ENCODE measurements at places on chromosomes 1 and 21. TPM values are rescaled to one million over a fixed set of nuclear protein-coding genes. Genes with fewer than 3 reads are reported as not detected.

The PRKAA2 gene
- total RNA-seq: 3.2 TPM

DNA sequence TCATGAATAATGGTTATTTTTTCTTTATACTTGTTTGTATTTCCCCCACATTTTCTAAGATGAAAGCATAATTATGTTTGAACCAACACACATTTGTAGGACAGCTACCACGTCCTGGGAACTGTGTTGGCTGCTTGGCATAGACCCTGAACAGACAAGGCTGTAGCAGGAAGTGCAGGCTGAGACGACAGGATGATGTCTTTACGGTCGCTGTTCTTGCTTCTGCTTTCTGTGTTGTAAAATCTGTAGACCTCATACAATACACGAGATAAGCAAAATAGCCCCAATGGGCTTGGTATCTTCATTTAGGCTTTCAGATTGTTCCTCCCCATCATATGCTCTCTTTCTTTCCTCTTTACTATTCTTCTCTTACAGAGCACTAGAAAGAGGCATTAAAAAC, 23.3 kb upstream of the OTUD3 start:
- H3K4me3 ChIP-seq: no peak overlapping the region
- H3K4me1 ChIP-seq: no peaks in the 10 kb centered on the region
- no peaks in the 10 kb centered on the region for H3K36me3 ChIP-seq
- no peak overlapping the region for H3K27ac ChIP-seq
- no peaks in the 10 kb centered on the region for H3K27me3 ChIP-seq
- DNase-seq: no peak

- H3K27me3 ChIP-seq: no peaks in the 10 kb centered on the region
- DNase-seq: peak; percentile 83
- H3K36me3 ChIP-seq: no peaks in the 10 kb centered on the region
- no peaks in the 10 kb centered on the region for H3K4me1 ChIP-seq
These were observed 116.6 kb upstream of the HIVEP3 start for GRCh38 chr1:42035205-42035829.

DNA sequence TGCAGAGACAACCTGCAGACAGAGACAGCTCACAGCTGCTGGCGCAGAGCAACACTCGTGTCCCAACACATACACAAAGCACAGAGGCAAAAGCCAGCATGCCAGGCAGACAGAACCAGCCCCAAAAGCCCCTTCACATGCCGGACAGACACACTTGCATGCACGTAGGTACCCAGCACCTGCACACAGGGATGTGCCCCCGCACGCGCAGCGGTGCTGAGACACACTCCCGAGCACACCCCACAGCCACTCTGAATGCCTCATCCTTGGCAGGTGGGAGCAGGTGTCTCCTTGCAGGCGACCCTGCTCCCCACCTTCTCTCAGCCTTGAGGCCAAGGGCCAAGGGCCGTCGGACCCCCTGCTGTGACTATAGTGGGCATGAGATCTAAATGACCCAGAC, 41.2 kb upstream of the ZC3H12A start:
- no peak overlapping the region for H3K27ac ChIP-seq
- no peaks in the 10 kb centered on the region for H3K4me1 ChIP-seq
- DNase-seq: no peak
- no peak overlapping the region for H3K4me3 ChIP-seq

The S100A14 gene
- 13.3 TPM for total RNA-seq

GRCh38 chr1:197526736-197527371, 248.4 kb downstream of the DENND1B start:
- H3K27me3 ChIP-seq: no peaks in the 10 kb centered on the region
- no peak overlapping the region for H3K4me3 ChIP-seq
- H3K36me3 ChIP-seq: no peaks in the 10 kb centered on the region

DNA sequence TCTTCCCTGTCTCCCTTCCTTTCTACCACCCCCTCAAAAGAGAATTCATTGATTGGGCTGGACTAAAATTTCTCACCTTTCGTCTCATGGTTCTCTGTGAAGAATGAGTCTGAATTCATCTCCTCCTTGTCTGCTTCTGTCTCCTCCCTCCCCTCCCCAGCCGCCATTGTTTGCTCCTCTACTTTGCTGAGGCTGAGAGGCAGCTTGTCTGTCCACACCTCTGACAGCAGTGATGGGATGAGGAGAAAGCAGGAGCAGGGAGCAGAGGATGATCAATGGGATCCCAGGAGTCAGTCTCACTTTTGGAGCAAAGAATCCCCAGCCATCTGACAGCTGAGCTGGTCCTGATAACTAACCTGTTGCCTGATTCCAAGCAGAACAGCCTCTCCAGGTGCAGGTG, 2.5 kb downstream of the ILDR2 start:
- H3K4me1 ChIP-seq: no peaks in the 10 kb centered on the region
- H3K27ac ChIP-seq: no peak overlapping the region
- no peaks in the 10 kb centered on the region for H3K27me3 ChIP-seq
- H3K4me3 ChIP-seq: no peak overlapping the region
- no peaks in the 10 kb centered on the region for H3K36me3 ChIP-seq

DNA sequence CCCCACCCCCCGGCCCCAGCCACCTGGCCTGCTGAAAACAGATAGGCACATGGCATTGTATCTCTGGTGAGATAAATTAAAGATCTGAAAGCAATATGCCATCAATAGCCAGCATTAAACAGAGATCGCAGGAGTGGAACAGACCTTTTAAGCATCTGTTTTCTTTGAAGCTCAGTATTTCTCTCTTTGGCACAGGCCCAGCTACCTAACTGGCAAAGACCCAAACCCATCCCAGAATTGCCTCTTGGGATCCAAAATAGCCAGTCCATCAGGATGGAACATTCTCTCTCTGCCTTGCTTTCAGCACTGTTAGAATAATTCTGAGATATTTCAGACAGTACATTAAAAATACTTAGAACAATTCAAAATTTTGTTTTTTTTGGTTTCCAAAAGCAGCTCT, 46.0 kb downstream of the KCNJ6 start:
- H3K4me1 ChIP-seq: no peaks in the 10 kb centered on the region
- no peak overlapping the region for H3K4me3 ChIP-seq
- H3K27me3 ChIP-seq: no peaks in the 10 kb centered on the region
- DNase-seq: no peak

GRCh38 chr1:23385119-23385621, 15.5 kb upstream of the ZNF436 start:
- no peaks in the 10 kb centered on the region for H3K36me3 ChIP-seq
- DNase-seq: no peak
- no peak overlapping the region for H3K4me3 ChIP-seq
- H3K27me3 ChIP-seq: no peaks in the 10 kb centered on the region
- no peaks in the 10 kb centered on the region for H3K4me1 ChIP-seq
- H3K27ac ChIP-seq: no peak overlapping the region

DNA sequence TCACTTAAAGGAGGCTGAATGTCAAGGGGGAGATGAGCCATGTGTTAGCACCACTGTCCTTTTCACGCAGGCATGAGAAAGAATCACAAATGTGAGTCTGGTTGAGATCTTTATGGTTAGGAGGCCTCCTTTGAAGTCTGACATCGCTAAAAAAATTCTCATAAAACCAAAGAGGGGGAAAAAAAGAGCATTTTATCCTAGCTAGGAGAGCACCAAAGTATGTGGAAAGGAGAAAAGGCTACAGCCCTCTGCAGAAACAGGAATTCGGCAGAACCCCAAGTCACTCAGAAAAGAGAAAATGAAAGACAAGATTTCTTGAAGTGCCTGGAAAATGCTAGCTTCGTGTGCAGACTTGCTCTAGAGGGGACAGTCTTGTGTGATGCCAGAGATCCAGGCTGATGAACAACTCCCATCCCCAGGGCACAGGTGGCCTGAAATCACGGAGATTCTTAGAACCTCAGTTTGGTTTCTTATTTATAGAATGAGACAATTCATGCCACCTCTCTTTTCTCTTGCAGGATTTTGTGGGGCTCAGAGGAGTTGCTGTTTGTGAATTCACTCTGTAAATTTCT, 61.5 kb downstream of the RUNX1 start:
- no peak overlapping the region for H3K4me3 ChIP-seq
- no peak overlapping the region for H3K27ac ChIP-seq
- H3K27me3 ChIP-seq: no peaks in the 10 kb centered on the region
- no peaks in the 10 kb centered on the region for H3K36me3 ChIP-seq

Data from right lobe of liver (tissue), 6 donors.